ENCODE measurements at places on chromosomes 7 and 10.

GRCh38 chr10:121974019-121974534 lies 940 bp downstream of the NSMCE4A start:
- DNase-seq, result no peak

DNA sequence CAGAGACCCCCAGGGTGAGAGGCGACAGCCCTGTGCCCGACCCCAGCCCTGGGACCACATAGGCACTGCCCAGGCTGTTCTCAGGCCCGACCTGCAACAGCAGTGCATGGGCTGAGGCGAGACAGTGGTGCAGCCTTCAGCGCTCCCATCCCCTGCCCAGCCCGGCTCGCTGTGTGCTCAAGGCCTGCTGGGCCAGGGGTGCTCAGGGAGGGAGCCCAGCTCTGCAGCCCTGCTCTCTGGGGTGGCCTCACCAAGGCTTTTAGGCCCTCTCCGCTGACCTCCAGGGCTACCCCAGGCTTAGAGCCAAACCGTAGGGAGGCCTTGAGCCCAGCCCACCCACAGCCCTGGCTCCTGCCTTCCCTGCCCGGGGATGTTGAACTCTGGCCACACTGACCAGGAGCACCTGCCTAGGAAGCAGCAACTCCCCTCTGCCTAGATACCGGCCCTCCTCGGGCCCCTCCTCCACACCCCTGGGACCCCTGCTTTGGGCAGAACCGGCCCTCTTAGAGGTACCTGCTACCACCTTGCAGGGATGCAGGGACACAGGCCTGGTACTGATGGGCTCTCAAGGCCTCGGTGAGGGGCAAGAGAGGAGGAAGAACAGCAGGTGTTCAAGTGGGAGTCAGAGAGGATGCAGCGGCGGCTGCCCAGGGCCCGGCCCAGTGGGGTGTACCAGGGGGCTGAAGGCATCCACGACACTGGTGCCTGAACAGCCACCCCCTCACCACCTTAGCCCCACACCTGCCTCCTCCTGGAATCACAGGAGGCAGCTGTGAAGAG lies 231.5 kb downstream of the ELFN1 start:
- DNase-seq, result no peak

GRCh38 chr7:116953372-116953905 lies at the start of gene ST7:
Gene ST7, plus strand, starts transcription at chr7:116953501. Its CDS starts 40 bp downstream, at chr7:116953541.
- peak; percentile 56 for DNase-seq

DNA sequence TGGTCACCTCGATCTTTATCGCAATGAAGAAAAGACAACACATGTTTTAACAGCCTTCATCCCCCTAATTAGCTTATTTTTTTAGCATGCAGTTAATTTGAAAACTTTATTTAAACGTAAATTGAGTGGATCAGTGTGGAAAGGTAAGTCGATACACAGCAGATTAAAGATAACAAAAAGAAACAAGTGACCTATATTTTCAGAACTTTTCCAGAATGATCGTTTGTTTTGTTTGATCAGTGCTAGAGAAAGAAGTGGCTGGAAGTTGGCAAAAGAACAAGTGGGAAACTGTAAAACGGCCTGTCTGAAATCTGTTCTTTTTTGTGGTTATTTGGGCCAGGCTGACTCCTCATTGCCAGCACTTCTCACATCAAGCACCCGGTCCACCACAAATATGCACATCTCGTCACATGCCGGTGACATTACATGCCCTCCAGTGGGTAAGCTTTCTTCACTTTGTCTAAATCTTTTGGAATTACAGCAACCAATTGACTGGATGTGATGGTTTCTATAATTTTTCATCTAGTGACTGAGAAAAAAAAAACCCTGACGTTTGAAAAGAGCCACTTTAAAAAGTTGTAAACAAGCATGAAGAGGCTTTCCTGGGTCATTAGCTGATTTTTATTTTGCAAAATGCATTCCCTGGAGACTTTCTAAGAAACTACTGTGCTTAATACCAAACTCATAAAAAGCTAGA lies 33.2 kb downstream of the C7orf33 start:
- no peak for DNase-seq

DNA sequence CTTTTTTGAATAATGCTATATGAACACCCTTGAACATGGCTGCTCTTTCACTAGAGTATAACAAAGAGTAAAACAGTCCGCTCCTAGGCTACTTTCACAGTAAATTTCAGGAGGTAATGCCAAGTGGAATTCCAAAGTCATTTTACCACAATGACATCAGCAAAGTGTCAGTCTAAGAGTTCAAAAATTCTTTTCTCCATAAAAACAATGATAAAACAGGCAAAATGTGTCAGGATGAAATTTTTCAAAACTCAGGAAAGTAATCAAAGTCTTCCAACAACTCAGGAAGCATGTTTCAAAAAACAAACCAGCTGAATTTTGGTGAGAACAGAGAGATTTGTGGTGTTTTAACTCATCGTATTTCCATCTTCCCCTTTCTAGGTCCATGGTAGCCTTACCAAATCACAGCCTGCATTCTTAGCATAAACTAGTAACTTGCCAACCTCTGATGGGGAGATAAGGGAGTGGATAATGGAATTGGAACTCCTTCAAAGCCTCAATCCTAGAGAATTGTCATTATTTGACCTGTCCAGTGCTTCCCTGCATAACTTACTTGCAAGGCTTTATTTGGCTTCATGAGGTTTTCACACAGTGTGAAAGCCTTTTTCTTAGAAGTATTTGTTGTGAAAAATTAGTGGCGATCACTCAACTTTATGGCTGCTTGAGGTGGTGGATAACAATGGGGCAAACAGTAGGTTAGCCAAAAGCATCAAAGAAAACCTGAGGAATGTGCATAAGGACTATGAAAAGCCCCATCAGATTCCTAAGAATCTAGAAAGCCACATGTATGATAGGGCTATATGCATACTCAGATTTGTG lies 302.7 kb downstream of the HDAC9 start:
- DNase-seq, result no peak

GRCh38 chr10:79982861-79983260 lies 34.0 kb upstream of the SFTPD start:
- DNase-seq, result no peak

- DNase-seq, result no peak
Observed at GRCh38 chr7:73569042-73569608, 9.3 kb downstream of the TBL2 start.

- no peak for DNase-seq
Observed at GRCh38 chr7:8719102-8719501, 285.7 kb downstream of the NXPH1 start.

DNA sequence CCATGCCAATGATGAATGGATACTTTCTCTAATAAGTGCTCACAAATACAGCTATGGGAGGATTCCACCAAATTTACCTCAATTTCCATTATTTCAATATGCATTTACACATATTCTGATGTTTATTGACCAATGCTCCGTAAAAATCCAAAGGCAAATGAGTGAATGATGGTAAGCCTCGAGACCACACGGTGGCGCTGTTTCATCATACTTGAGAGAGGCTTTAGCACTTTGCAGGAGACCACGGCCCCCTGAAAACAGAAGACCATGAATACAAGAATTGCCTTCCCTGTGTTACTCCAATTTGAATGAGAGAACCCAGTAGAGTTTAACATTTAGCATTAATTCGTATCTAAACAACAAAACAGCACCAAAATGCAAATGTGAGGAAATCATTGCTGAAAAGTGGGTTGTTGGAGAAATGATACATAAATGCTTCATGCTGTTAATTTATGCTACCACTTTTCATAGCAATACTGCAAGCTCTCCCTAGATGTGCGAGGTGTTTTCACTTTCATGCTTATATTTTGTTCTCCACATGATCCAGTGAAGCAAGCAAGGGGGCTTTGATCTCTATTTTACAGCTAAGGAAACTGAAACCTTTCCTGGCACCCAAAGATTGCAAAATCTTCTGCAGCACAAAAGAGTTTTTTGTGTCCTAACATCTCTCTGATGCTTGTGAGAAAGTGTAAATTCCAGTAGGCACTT lies 35.4 kb downstream of the TRIL start:
- DNase-seq, result peak; percentile 56

DNA sequence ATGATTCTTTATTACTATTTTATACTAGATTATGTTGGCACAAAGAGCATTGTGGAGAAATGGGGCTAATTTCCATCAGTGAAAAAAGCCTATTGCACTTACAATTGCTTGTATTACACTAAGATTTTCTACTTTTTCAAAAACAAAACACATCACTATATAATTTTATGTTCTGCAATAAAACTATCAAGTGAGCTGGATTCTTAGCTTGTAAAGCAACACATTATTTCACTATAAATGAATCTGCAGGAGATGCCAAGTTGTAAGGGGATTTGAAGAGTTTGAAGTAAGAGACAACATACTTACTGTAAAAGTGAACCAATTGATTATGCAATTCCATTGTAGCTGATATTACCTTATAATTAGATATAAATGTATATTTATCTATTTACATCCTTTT lies 333.3 kb upstream of the SEMA3D start:
- DNase-seq, result no peak

GRCh38 chr10:101138788-101139420 lies 7.8 kb downstream of the TLX1 start:
- DNase-seq, result no peak

- DNase-seq, result no peak
Observed at GRCh38 chr7:129889133-129889844, 63.5 kb downstream of the UBE2H start.

GRCh38 chr7:13778967-13779366 lies 210.5 kb downstream of the ETV1 start:
- DNase-seq, result no peak

DNA sequence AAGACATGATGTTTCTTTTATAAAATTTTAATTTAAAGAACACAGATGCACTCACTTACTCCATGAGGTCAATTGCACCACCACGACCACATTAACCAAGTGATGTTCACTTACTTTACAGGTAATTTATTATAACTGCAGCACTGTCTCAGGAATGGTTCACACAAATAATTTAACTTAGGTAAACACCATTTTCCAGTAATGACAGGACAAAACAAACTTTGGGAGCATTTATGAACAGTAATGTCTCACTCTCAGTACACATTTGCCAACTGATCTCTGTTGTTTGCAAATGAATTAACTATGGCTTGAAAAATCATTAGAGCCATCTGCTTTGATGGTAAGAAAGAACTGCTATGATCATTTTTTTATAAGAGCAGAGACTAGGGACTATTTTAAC lies 150.4 kb downstream of the ETV1 start:
- DNase-seq, result no peak

GRCh38 chr7:139898483-139898882 lies 69.4 kb downstream of the TBXAS1 start:
- DNase-seq, result no peak

DNA sequence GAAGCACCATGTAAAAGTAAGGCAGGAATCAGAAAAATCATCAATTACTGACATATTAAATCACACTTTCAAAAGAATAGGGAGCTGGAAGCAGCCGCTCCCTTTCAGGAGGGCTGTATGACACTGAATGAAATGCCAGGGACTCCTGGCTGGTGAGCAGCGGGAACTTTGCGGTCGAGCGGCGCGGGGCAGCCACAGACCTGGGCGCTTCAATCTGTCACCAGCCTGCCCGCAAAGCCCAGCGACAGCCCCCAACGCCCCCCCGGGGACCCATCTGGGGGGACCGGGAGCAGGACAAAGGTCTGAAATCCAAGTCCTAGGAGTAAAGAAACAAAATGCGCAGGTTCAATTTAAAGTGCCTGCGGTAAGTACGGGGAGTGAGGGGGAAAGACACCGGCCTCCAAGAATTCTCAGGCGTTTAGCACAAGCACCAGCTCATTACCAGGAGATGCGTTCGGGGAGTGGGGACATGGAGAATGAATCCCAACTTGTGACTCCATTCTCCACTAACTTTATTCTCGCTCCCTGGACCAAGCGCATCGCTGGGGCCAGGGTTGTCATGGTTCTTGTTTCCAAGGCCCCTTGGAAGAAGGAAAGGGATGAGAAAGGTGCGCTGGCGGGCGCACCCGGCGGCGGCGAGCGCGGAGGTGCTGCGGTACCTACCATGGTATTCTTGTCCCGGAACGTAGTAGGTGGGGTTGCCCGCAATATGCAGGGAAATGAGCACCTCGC lies 824 bp downstream of the RELN start:
- DNase-seq, result no peak

- no peak for DNase-seq
Observed at GRCh38 chr7:12619461-12620069, 49.0 kb downstream of the SCIN start.

GRCh38 chr7:27615420-27616185 lies 47.1 kb downstream of the HIBADH start:
- DNase-seq, result no peak

DNA sequence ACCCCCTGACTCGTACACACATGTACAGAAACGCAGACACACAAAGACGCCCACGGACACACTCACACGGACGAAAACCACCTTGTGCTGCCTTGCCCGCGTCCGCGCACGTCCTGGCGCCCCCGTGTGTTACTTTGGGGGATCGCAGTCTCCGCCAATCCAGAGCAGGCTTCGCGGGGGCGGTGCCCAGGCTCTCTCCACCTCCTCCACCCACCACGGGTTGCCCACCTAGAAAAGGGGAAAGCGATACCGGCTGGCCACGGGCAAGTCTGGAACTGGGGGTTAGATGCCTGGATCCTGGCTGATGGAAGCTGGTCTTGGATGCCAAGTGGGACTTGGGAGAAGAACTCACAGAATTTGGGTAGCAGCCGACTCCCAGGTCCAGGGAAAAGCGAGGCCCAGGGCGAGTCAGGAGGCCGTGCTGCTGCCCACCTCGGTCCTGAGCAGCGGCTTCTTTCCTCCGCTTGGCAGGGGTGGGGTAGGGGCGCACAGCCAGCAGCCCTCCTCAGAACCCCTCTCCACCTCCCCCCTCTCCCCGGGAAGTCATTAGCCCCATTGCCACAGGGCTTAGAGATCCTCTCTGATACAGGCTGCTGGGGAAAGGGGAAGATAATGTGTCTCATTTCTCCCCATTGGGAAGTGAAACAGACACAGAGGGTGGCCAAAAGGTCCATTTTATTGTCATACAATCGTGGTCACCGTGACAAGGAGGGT lies 4.6 kb upstream of the VGF start:
- DNase-seq, result peak; percentile 71

DNA sequence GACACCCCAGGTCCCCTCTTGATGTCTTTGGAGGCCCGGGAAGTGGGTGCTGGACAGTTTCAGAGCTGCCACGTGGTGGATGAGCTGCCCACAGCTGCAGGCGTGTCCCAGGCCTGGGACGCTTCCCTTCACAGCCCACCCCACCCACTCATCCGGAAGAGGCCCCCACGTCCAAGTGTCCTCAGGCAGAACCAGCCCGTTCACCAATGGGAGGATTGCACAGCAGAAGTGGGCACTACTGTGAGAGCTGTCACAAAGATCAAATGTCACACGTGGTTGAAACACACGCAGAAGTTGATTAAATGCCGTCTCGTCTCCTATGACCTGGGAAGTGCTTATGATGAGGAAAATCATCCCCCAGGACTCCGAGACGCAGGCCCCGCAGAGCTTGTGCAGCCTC lies 52.9 kb downstream of the STK32C start:
- no peak for DNase-seq

- DNase-seq, result no peak
Observed at GRCh38 chr10:118900617-118901016, 128.9 kb upstream of the NANOS1 start.
